Activated CD4-positive, alpha-beta memory T cell treated with anti-CD3 and anti-CD28 coated beads for 36 hours (primary cell): ENCODE measurements at places on chromosomes 12 and 14. TPM values are rescaled to one million over a fixed set of nuclear protein-coding genes. Genes with fewer than 3 reads are reported as not detected.

- no peak for DNase-seq
These were observed 18.8 kb downstream of the CEP170B start for GRCh38 chr14:104883681-104884361.

TAS2R43 gene
- total RNA-seq = not detected

DNA sequence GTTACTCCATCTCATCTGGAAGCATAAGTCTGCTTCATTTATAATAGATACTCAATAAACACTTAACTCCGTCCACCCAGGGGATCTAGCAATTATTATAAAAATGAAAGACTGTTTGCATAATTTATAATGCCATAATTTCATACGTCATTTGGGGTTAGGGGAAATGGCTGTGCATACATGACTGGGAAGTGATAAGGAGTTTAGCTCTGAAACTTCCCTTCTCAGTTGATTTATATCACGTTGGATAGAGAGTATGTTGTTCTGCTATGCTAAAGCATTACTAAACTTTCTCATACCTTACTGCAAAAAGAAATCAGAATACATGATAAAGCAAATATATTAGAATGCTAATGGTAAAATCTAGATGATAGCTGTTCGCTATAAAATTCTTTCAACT lies 90.4 kb upstream of the DYNC1H1 start:
- DNase-seq = no peak

DNA sequence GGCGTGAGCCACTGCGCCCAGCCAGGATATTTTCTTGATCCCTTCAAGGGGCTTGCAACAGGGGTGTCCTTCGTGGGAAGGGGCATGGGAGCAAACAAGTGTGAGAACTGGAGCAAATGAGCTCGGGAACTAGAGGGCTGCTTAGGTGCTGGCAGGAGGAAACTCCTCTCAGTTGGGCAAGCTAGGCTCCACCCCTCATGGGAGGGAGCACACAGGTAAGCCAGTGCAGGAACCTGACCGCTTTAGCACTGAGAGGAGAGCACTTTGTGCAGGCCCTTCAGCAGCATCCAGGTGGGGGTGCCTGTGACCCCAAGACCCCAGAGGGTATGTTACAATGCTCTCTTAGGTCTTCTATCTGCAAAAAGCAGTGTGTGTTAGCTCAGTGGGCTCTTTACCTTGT lies 755.4 kb upstream of the MDGA2 start:
- DNase-seq = no peak

DNA sequence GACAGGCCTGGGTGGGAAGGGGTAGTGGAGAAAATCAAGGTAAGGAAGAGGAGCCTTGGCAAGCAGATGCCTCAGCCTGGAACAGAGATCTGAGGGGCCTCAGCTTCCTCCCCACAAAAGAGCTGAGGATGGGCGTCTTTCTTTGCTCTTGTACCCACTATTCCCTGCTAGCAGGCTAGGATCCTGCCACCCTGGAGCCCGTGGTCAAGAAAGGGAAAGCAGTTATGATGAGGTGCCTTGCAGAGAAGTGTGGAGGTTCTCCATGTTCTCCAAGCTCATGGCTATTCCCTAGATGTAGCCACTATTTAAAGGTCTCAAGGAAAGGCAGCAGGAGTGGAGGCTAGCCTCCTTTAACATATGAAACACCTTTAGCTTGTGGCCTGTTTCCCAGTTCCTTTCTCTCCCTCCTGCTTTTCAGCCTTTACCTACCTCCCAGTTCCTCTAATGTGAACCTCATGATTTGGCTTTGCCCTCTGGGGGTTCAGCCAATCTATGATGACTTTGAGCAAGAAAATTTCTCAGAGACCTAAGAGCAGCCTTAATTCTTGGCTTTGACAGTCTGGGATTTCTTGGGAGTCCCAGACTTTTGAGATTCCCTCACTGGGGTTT lies 1.1 kb downstream of the IKZF4 start:
- no peak for DNase-seq

- DNase-seq = no peak
These were observed 8.7 kb downstream of the DRAM1 start for GRCh38 chr12:101885912-101886561.

CPNE6 gene
- total RNA-seq = not detected

- DNase-seq = no peak
These were observed 51.5 kb downstream of the ZC3H14 start for GRCh38 chr14:88614218-88614907.
